ENCODE measurements at places on chromosomes 13 and 19.

DNA sequence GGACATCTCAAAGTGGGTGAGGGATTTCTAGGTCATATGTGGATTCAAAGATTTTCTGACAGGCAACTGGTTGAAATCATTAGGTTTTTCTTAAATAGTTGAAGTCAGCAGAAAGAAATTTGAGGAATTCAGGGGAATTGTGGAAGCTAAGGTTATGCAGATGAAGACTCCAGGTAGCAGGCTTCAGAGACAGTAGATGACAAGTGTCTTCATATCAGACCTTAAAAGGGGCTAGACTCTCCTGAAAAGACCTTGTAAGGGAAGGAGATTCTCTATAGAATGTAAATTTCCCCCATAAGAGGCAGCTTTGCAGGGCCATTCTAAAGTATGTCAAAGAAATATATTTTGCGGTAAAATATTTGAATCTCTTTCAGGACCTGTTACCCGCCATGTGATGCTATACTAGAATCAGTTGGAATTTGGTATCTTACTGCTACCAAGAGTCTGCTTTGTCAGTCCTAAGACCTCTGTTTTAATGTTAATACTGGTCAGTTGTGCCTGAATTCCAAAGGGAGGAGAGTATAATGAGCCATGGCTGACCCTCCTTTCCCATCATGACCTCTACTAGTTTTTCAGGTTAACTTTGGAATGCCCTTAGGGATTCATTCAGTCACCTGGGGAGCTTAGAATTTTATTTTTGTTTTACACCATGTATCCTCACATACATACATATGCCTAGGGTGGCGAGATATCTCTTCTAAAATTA, 1115.5 kb upstream of the SLC10A2 start:
- DNase-seq, result no peak

GRCh38 chr19:823565-824121, 1.9 kb upstream of the PLPPR3 start:
- DNase-seq, result peak; percentile 53

- no peak for DNase-seq
These were observed 17.1 kb downstream of the PCCA start for GRCh38 chr13:100106005-100106404.

- peak; percentile 71 for DNase-seq
These were observed 330.8 kb downstream of the DLEU7 start for GRCh38 chr13:50512474-50513299.

GRCh38 chr19:38093154-38093553, 130.9 kb downstream of the DPF1 start:
- DNase-seq, result no peak

Data from RPMI7951 (cell line).